ENCODE measurements at places on chromosomes 11 and 22.

GRCh38 chr22:47627556-47628253 lies 865.3 kb downstream of the TBC1D22A start:
- DNase-seq: no peak

GRCh38 chr11:85431319-85431718 lies 195.8 kb downstream of the DLG2 start:
- no peak for DNase-seq

DNA sequence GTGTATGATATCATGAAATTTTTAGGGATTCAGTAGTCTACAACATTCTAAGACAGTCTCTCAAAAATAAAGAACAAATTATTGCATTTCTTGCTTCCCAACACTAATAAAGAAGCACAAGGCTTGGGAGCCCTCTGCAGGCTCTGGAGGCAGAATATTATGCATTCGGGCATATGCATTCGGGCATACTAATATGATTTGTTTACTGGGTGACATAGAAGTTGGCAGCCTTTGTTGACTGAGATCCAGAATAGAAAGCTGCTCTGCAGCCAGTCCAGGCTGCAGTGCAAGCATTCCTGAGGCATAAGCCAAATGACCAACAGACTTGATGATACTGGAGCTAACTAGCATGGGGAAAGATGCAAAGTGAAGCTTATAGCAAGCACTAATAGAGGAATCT lies 945.5 kb downstream of the OPCML start:
- peak; percentile 63 for DNase-seq

DNA sequence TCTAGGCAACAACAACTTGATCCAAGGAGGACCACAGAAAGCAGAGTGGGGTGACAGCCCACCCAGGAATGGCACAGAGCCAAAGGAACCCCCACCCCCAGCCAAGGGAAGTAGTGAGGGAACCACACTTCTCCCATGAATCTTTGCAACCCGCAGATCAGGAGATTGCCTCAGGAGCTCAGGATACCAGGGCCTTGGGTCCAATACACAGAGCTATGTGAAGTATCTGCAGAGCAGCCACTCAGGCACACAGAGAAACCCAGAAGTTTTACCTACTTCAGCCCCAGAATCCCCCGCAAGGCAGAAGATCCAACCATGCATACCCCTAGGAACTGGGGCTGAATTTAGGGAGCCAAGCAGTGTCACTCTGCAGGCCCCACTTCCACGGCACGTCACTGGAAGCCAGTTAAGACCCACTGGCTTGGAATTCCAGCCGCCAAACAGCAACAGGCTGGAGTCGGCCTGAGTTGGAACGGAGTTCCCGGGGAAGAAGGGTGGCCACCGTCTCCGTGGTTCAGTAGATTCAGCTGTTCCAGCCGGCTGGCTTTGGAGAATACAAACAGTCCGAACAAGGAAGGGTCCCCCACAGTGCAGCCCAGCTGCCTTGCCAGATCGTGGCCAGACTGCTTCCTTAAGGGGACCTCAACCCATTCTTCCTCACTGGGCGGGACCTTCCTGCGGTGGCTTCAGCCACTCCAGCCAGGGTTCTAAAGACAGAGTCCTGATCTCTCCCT lies 174.1 kb downstream of the TTC28 start:
- no peak for DNase-seq

DNA sequence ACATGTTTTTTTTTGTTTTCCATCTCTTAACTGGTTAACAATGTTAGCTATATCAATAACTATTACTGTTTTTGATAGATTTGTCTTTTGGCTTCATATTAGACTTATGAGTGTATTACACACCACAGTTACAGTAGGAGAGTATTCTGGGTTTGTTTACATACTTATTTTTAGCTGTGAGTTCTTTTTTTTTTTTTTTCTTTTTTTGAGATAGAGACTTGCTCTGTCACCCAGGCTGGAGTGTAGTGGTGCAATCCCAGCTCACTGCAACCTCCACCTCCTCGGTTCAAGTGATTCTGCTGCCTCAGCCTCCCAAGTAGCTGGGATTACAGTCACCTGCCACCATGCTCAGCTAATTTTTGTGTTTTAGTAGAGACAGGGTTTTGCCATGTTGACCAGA lies 28.0 kb downstream of the CNTF start:
- DNase-seq: no peak

DNA sequence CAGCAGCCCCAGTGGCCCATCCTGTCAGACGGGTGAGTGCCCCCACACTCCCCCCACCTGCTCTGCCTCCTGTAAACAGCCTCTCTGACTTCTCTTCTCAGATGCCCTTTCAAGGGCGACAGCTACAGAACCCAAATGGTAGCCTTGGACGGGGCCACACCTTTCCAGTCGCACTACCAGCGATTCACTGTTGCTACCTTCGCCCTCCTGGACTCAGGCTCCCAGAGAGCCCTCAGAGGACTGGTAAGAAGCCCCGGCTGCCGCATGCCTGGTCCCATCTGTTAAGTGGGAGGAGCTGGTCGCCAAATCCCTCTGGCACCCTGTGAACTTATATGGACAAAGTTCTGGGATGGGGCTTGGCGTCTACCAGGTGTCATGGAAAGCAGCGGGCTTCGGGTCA lies 6.2 kb downstream of the ZP1 start:
- no peak for DNase-seq

- DNase-seq: peak; percentile 75
Measured at GRCh38 chr11:63920126-63920938, 3.4 kb upstream of the RCOR2 start.

GRCh38 chr22:38751422-38752346 lies 4.1 kb downstream of the SUN2 start:
- no peak for DNase-seq

- no peak for DNase-seq
Measured at GRCh38 chr11:122721964-122722266, 66.4 kb downstream of the UBASH3B start.

DNA sequence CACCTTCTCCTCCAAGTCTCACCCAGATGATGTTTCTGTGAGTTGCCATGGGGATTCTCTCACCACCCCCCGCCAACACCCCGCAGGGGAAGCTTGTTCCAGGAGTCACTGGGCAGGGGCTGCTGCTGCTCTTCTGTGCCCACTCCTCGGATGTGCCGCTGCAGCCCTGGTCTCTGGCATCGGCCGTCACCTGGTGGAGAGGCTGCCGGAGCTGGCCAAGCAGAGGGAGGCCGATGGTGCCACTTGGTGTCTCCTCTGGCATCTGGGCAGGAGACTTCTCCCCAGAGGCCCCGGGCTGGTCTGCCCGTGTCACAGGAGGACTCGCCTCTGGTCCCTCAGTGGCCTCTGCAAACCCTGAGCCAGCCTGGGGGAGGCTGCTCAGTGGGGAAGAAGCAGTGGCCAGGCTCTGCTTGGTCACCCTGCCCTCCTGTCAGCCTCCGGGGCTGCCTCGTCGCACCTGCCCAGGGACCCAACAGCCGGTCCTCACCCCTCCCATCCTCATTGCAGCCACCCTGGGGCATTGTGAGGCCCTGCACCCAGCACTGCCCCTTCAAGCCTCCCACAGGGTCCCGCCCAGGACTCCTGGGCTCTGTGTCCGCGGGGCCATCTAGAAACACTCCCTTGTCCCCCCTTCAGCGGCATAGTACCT lies 424 bp upstream of the ADORA2A start:
- DNase-seq: no peak

- no peak for DNase-seq
Measured at GRCh38 chr11:109298865-109299264, 123.1 kb upstream of the C11orf87 start.

DNA sequence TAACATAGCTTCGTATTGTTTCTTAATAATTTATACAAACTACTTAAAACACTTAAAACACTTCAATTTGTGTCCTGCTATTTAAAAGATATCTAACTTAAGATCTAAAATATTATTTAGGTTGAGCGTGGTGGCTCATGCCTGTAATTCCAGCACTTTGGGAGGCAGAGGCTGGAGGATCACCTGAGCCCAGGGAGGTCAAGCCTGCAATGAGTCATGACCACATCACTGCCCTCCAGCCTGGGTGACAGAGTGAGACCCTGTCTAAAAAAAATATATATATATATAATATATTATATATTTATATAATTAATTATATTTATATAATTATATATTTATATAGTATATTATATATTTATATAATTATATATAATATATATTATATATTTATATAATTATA lies 4.2 kb upstream of the CTR9 start:
- no peak for DNase-seq

GRCh38 chr11:36027731-36028130 lies 83.9 kb downstream of the LDLRAD3 start:
- no peak for DNase-seq

GRCh38 chr22:45045208-45045607 lies 35.4 kb upstream of the PHF21B start:
- no peak for DNase-seq

DNA sequence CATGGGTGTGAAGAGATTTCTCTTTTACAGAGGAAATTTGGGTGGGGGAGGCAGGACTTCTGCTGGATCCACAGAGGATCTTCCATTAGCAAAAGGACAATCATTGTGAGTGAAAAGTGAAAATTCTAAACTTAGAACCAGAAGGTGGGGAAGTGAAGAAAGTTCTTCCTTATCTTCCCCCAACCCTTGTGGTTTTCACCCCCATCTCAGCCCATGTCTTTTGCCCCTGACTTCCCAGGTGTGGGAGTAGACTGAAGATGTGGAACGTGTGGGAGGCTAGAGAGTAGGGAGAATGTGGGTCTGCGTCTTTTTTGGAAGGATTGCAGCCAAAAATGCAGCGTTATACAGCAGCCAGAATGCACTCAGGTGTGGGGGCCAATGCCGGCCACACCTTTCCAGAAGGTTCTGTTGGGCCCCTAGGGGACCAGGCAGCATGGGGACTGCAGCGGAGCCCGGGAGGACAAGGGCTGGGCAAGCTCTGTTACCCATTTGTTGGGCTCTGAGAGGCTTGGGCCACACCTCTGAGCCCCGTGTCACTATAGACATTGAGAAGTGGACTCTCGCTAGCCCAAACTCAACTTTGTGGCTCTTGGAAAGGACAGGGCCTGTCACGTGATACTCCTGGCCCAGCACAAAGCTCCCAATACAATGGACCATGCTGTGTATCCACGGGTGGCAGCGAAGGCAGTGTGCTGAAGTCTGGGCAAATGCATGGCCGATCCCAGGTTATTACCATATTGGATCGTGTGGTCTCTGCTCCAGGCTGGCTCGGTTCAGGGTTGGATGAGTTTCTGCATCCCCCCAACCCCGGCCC lies 32.8 kb upstream of the LINC01488 start:
- no peak for DNase-seq

GRCh38 chr11:74321487-74322188 lies 10.2 kb upstream of the P4HA3 start:
- no peak for DNase-seq

DNA sequence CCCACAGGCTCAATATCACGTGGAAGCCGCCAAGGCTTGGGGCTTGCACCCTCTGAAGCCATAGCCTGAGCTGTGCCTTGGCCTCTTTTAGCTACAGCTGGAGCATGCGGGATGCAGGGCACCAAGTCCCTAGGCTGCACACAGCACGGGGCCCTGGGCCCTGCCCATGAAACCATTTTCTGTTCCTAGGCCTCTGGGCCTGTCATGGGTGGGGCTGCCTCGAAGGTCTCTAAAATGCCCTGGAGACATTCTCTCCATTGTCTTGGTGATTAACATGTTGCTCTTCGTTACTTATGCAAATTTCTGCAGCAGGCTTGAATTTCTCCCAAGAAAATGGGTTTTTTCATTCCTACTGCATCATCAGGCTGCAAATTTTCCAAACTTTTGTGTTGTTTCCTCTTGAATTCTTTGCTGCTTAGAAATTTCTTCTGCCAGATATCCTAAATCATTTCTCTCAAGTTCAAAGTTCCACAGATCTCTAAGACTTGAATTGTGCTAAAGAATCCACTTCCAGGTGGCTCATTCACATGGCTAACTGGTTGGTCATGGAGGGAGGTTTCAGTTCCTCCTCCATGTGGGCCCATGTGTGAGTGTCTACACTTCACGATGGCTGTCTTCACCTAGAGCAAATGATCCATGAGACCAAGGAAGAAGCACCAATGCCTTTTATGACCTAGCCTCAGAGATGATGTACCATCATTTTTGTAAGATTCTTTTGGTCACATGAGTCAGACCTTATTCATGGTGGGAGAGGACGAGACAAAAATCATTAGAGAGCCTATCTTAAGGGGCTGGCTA lies 7.4 kb upstream of the CREBZF start:
- no peak for DNase-seq

DNA sequence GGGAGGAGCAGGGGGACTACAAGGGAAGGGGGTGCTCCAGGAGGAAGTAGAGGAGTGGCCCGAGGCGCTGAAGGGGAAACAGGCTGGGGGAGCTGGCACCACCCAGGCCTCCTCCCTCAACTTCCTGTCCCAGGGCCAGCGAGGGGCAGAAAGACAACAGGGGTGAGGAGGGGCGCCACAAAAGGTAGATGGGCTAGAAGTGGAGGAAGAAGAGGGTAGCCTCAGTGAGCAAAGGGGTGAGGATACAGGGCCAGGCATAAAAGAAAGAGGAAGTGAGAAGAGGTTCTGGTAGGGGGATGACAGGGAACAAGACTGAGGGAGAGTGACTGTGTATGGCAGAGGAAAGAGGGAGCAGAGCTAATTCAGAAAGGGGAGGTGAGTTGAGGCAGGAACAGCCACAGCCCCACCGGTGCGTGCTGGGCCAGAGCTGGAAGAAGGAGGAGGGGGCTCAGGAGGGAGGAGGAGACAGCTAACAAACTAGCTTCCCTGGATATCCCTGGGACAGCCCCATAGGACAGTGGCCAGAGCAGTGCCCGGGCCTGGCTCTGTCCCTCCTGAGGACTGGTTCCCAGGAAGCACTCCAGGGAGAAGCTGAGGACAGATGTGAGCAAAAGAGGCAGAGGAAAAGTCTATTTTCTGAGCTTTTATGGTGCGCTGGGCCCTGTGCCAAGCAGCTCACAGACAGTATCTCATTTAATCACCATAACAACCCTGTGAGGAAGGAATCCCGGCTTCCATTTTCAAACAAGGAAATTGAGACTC lies 8.5 kb downstream of the DCHS1 start:
- no peak for DNase-seq

DNA sequence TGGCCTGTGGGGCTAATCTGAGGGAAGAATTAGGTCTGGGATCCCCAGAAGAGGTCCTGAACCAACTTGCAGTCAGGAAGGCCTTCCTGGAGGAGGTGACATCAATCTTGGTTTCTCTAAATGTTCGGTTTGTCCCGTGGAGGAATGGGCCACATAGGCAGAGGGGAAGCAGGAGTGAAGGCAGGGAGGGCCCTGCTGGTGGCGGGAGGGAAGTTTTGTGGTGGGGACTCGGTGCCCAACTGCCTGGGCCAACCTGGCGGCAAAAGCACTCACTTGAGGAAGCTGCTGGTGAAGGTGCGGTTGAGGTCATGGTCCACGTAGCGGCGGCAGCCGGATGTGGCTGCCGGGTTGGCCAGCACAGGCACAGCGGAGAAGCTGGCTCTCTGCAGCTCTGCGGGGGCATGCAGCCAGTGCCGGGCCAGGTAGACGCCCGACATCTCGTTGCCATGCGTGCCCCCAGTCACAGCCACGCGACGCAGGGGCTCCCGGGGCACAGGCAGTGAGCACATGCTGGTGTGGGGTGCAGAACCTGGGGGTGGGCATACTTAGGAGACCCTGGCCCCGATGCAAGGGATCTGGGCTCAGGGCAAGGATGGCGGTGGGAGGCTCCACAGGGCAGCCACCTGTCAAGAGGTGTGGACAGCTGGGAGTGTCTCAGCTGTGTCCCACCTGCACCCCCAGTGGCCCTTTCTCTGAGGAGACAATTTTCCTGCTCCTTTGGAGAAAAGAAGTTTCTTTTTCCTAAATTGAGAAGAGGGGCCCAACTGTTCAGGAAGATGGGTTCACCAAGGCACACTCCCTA lies 3.8 kb downstream of the ACY3 start:
- DNase-seq: no peak

- DNase-seq: no peak
Measured at GRCh38 chr22:20663941-20664593, 109.8 kb upstream of the SERPIND1 start.

- DNase-seq: peak; percentile 42
Measured at GRCh38 chr11:58028687-58029411, 1.9 kb upstream of the OR6Q1 start.
